ENCODE measurements at places on chromosomes 7 and 10.

DNA sequence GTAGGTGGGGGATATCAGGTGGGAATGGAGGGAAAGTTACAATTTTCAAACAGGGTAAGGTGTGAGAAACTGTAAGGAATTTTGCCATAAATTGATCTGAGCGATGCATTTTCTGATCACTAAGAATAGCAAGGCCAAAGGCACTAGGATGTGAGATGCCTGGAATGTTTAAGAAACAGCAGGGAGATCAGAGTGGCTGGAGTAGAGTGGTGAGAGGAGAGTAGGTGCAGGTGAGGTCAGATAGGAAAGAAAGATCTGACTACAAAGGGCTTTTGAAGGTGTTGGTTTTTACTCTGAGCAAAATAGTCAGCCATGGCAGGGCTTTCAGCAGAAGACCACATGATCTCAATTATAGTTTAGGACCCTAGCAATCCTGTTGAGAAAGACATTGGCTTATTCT lies 55.0 kb downstream of the HDAC9 start:
- ATAC-seq = no peak

- no peak for ATAC-seq
Measured at GRCh38 chr7:33420311-33420940, 291.1 kb downstream of the BBS9 start.

DNA sequence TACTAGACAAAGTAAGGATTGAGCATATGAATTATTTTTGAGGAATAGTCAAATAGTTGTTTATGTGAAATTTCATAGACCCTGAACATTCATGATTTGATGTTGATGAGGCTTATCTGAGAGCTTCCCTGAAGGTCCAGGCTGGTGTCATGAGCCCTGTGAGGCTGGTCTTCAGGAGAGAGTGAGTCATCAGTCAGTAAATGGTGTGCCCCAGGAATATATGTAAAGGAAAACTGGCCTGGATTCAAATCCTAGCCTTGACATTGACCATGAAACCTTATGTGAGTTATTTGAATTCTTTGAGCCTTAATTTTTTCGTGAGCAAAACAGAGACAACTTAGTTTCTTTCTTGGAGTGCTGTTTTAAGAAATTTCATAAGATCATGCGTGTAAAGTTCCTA lies 6.2 kb downstream of the TMEM236 start:
- ATAC-seq = peak; percentile 58

- ATAC-seq = no peak
Measured at GRCh38 chr10:13450069-13450468, 78.7 kb downstream of the BEND7 start.

DNA sequence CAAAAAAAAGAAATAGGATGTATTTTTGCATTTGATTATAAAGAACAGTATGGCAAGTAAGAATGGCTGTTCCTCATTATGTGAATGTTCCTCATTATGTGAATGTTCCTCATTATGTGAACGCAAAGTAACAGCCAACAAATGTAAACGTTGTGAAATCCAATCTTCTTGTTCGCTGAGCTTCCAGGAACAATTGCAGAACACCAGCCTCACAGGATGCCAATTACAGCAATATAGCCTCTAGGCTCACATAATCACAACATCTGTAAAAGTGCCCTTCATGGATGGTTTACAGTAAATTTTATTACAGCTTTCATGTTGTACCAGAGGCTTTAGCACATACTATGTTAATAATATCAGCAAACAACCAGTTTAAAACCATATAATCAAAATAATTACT lies 71.6 kb downstream of the THSD7A start:
- ATAC-seq = no peak

DNA sequence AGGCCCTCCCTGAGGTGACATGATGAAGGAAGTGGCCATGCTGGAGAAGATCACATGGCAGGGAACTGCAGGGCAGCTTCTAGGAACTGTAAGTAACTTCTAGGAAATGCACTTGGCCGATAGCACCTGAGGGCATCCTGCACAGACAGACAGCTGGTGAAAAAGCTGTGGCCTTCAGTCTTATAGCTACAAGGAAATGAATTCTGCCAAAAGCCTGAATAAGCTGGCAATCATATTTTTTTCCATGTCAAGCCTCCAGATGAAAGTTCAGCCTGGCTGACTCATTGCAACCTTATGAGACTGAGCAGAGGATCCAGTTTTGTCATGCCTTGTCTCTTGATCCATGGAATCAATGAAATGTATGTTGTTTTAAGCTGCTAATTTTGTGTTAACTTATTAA lies 91.1 kb upstream of the CACNA2D1 start:
- peak; percentile 32 for ATAC-seq

GRCh38 chr7:116100626-116101025 lies 70.1 kb upstream of the TFEC start:
- no peak for ATAC-seq

- ATAC-seq = no peak
Measured at GRCh38 chr10:100873146-100873826, 39.5 kb upstream of the SLF2 start.

GRCh38 chr10:70683601-70683934 lies 11.3 kb downstream of the ADAMTS14 start:
- no peak for ATAC-seq

GRCh38 chr7:5050676-5051075 lies 5.0 kb downstream of the RBAK start:
- ATAC-seq = no peak

GRCh38 chr7:2000153-2000687 lies 232.5 kb downstream of the MAD1L1 start:
- no peak for ATAC-seq

- ATAC-seq = no peak
Measured at GRCh38 chr10:11145495-11145855, 127.8 kb downstream of the CELF2 start.

DNA sequence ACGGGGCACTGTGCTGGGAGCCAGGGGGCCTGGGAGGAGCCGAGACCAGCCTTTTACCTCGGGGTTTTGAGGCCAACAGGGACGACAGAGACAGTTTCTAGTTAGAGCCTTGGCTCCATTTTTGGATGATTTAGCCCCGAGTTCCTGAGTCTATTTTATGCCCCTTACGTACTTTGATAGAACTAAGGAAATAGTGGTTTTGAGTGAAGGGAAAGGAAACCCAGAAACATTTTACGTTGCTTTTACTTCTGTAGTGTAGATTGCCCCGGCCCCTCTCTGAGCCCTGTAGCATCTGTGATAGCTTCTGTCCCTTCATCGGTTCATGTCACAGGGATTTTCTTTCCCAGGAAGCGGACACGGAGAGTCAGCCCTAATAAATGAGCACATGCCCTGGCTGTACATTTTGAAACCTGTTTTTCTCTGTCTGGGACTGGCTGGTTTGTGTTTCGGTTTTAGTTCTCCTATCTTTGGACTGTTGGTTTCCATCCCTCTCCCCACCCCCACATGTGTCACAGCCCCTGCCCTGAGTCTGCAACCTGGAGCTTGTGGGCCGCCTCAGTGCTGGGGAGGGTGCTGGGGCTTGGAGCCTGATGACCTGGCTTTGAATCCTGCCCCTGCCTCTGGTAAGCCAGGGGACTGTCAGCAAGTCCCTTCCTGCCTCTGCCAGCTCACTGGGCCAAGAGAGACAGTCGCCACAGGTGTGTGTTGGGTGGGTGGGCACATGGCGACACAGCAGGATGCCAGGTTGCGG lies 6.9 kb upstream of the ORAI2 start:
- ATAC-seq = no peak

- ATAC-seq = peak; percentile 70
Measured at GRCh38 chr7:79090543-79090942, 362.9 kb downstream of the MAGI2 start.

DNA sequence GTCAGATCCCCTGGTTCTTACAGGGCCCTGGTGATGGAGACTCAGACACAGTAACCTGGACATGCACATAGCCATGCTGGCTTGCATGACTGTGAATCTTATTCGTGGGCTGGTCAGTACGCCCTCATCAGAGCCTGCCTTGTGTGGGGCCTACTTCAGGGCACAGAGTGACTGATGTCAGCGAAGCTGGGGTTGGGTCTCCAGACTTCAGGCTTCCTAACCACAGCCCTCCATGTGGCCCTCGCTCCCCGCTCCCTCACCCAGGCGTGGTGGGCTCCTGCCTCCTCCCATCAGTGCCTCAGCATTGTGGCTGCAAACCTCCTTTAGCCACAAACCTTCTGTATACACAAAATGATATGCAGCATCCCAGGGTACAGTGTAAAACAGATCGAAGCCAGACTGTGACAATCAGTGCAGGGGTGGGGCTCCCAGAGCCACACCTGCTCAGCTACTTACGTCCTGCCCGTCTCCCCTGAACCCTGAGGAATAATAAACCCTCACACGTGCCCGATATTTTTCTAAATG lies 7.1 kb upstream of the C10orf105 start:
- peak; percentile 10 for ATAC-seq

DNA sequence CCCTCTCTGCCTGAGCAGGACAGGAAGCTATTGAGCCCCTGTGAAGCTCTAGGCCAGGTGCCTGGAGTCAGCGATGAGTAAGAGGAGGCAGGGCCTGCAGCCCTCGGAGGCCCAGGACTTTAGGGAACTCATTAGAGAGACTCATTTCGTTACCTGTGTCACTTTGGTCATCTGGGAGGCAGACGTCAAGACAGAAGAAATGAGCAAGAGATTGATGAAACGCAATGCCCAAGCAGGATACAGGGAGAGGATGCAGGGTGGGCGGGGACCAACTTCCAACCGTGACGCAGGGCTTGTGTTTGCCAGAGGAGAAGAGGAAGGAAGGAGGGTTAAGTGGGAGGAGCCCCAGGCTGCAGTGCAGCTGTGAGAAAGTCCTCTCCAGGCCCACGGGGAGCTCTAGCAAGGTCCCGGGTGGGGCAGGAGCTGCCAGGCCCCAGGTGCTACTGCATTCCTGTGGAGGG lies 26.4 kb upstream of the GNA12 start:
- ATAC-seq = 0 out of 3 replicates have a peak, but pooled peaks have one; percentile 13

GRCh38 chr10:43069579-43069978 lies 7.3 kb upstream of the RET start:
- ATAC-seq = no peak

Measured in SK-N-SH treated with all-trans-retinoic acid at 6 μM for 48 hours (cell line).